NCI-H1417 (cell line): ENCODE measurements at places on chromosomes 2 and 18.

DNA sequence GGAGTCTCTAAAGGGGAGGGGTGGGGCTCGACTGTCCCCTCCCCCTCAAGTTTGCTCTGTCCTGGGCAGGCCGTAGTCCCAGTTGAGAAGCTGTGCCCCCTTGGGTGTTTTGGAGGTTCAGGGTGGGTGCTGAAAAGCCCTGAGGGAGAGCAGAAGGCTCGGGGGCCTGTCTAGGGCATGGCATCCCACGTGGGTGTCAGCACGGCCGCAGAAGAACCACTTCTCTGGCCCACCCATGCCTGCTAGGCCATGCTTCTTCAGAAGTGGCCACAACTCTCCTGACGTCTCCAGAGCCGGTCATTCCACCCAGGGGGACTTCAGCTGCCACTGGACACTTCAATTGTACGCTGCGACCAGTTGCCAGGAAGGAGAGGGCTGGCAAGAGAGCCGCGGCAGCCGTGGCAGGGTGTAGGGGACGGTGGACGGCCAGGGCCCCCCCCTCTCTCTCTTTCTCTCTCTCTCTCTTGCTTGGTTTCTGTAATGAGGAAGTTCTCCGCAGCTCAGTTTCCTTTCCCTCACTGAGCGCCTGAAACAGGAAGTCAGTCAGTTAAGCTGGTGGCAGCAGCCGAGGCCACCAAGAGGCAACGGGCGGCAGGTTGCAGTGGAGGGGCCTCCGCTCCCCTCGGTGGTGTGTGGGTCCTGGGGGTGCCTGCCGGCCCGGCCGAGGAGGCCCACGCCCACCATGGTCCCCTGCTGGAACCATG is at the start of gene INPP5D:
TSS of gene INPP5D (plus strand) at position 546 of the 704 bp plus-strand sequence. CDS start at position 683, 137 bp downstream.
- no peak for DNase-seq

DNA sequence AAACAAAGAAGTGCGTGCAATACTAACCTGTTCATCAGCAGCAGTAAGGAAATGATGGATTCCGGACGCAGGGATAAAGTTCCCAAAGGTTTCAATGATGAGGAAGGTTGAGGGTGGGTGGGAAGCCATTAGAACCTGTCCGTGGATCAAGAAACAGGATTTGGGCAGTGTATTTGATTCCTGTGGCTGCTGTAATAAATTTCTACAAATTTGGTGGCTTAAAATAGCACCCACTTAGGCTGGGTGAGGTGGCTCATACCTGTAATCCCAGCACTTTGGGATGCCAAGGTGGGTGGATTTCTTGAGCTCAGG is 5.1 kb upstream of the SDC1 start:
- DNase-seq, result no peak

GRCh38 chr18:46574743-46575115 is 82.3 kb downstream of the LOXHD1 start:
- no peak for DNase-seq

- no peak for DNase-seq
Observed at GRCh38 chr2:101329026-101329425, 20.5 kb upstream of the RNF149 start.

GRCh38 chr2:203035879-203036470 is 21.3 kb downstream of the NBEAL1 start:
- no peak for DNase-seq

DNA sequence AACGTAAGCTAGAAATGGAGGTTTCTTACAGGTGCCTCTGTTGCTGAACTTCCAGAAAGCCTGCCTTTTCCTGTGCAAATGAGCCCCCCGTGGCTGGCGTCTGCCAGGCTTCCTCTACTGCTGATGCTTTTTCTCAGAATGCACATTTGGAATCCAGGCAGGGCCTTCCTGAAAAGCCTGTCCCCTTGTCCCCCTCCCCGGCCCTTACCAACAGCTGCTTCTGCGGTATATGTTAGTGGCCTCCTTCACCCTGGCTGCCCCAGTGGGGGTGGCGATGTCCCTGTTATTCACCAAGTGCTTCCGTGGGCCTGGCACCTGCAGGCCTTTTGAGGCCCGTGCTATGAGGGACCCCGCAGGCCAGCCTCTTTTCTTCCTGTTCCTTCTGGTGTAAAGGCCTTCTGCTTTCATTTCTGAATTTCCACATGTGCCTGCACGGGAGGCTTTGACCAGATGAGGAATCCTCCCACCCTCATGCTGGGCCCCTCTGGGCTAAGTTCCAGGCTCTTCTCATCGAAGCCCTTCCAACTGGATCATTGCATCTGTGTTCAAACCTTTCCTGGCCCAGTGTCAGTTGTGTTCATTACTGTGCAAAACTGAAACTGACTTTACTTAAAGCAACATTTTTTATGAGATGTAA is 10.4 kb downstream of the CNDP2 start:
- DNase-seq, result no peak

DNA sequence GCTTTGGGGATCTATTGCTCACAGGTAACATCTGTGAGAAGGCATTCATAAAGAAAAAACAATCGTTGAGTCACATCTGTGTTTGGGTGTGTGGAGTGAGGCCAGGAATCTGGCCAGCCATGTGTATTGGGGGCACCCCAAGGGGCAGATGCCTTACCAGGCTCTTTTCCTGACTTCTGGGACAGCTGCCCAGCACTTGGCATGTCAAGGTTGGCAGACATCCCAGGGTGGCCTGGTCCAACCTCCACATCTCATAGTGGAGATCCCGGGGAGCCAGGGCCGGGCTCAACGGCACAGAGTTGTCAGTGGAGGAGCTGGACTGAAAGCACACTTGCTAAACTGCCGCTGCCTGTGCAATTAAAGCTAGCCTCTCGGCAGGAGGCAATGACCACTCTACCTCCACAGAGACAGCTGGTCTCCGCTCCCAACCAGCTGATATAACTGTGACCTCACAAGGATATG is 75.3 kb upstream of the MGAT4A start:
- peak; percentile 1 for DNase-seq

DNA sequence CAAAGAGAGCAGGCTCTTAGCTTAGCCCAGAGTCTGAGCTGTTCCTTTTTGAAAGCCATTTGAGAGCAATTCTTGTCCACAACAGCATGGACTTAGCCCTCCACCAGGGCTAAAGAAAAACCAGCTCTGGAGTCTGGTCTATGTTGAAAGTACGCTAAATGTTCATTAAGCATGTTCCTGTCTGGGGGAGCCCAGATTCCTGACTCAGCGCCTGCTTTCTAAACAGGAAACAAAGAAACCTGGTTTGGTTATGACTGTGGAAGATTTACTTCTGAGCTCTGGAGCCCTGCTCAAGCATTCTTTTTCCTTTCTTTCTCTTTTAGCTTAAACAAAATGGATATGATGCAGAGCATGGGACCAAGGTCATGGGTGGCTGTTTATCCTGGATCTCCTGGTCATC is 279.8 kb downstream of the RBM43 start:
- DNase-seq, result no peak

DNA sequence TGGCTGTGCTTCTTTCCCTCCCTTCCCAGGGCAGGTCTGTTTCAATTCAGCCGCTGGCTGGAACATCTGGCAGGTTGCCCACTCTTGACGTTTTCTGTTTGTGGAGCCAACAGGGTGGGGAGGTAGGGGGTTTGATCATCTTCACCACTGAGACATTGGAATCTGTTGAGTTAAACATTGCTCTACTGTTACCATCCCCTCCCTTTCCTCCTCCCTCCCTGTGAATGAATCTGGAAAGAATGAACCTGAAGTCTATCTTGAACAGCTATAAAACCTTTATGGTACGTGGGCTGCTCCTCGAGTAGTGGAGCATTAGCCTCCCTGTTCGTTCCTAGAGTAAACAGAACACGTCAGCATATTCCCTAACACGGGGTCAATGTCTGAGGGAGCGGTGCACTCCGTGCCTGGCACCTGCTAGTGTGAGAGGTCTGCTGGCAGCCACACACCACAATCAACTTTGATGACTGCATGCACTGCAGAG is 249.9 kb upstream of the RBBP8 start:
- peak; percentile 87 for DNase-seq

DNA sequence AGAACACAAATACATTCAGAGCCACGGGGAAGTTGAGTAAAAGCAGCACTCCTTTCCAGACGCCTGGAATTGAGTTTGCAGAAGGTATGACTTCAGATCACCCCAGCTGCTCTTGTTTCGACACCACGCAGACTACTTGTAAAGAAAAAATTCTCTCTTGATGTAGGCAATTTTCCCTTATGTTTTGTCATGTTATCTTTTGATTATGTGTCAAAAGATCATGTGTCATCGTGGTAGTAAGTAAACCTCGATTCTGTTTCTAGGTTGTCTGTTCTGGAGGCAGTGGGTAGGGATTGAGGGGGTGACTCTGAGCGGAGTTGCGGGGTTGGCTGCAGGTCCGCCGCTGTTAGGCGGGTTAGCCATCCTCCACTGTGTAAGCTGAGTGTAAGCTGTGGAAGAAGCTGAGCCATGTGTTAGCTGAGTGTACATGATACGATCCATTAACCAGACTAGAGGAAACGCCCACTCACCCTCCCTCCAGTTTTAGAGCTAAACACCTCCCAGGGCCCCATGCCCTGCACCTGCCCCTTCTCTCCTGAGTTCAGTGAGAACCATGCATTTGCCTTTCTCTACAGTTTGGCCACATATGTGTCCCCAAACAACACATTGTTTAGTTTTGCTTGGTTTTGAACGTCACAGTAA is 181.8 kb downstream of the SNTG2 start:
- peak; percentile 98 for DNase-seq

- DNase-seq, result no peak
Observed at GRCh38 chr2:177131858-177132257, 80.7 kb upstream of the HNRNPA3 start.

DNA sequence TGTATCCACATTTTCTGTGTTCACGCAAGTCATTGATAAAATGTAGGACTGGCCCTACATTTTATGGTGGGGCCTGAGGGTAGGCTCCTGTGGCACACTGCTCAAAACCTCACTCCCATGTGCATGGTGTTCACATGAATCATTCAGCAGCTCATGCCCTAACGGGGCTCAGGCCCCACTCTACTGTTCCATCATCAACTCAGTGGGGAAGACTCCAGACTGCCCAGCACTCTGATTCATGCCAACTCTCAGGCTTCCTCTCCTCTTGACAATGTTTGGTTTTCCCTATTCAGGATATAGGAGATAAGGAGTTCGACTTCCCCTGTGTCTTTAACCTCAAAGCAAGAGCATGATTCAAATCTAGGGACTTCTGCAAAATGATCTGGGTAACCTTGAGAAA is 92.0 kb upstream of the BOD1L2 start:
- no peak for DNase-seq

DNA sequence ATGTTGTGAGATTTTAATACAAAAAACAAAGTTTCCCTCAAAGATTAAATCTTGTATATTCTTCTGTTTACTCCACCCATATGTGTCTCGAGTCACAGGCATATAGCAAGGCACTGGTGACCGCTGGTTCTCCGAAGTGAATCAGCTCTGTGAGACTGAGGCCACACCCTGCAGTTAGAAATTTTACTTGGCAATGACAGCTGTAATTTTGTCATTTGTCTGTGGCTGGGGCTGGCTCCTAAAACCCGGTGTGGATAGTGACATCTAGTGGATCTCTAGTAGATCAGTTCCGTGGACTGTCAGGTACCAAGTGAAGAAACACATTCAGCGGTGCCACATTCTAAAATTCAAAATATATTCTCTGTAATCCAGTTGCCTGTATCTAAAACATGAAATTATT is 278.0 kb downstream of the NEDD4L start:
- peak; percentile 76 for DNase-seq

- DNase-seq, result no peak
Observed at GRCh38 chr18:56043641-56044061, 455.7 kb upstream of the TCF4 start.
